Anterior cingulate cortex (tissue), 58 donors: ENCODE measurements at places on chromosomes 7 and 10.

DNA sequence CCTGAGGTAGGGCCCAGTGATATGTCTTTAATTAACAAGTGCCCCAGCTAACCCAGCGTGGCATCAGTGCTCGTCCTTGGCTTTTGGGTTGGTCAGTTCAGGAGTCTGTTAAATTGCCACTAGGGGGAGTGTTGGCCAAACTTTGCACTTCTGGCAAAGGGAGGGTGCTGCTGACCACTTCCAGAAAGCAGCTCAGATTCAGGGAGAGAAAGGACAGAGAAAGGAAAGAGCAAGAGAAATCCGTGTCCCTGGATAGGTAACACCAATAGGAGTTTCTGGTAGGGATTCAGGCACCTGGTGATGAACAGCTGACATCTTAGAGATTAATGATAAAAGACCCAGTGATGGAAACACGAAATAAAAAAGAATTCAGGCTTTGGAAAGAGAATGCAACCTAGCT lies 243.1 kb upstream of the AOAH start:
- no peak for DNase-seq

GRCh38 chr7:157824819-157825121 lies 488.0 kb downstream of the DNAJB6 start:
- DNase-seq = no peak

- no peak for DNase-seq
These were observed 187.2 kb downstream of the POU6F2 start for GRCh38 chr7:39164887-39165286.

DNA sequence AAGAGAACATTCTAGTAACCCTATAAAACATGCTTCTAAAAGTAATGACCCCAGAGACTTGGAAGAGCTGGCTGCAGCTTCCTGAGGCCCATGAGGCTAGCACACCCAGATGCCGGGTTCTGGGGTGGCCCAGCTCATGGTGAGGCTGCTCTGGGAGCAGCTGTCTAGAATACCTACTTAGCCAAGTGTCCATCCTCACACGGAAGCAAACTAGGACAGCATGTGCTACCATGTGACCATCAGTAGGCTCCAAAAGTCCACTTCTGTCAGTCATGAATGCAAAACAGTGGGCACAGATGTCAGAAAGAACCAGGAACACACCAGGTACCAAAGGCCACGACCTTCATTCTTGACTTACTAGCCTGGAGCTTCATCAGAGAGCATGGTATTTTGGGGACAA lies 32.4 kb downstream of the CTBP2 start:
- DNase-seq = no peak

- DNase-seq = no peak
These were observed 3.1 kb downstream of the PTF1A start for GRCh38 chr10:23194966-23195845.

GRCh38 chr10:48215486-48216203 lies 58.9 kb downstream of the FRMPD2 start:
- DNase-seq = no peak

GRCh38 chr7:128266883-128267594 lies 26.0 kb downstream of the LEP start:
- DNase-seq = peak; percentile 55

GRCh38 chr10:81116201-81116600 lies 578.5 kb downstream of the SH2D4B start:
- no peak for DNase-seq

GRCh38 chr7:132541656-132542055 lies 34.6 kb downstream of the PLXNA4 start:
- no peak for DNase-seq

- DNase-seq = no peak
These were observed 47.4 kb downstream of the AFAP1L2 start for GRCh38 chr10:114356751-114357514.

- DNase-seq = no peak
These were observed 4.4 kb downstream of the CALML3 start for GRCh38 chr10:5528989-5529701.

- no peak for DNase-seq
These were observed 80.6 kb upstream of the OIT3 start for GRCh38 chr10:72812753-72813430.

DNA sequence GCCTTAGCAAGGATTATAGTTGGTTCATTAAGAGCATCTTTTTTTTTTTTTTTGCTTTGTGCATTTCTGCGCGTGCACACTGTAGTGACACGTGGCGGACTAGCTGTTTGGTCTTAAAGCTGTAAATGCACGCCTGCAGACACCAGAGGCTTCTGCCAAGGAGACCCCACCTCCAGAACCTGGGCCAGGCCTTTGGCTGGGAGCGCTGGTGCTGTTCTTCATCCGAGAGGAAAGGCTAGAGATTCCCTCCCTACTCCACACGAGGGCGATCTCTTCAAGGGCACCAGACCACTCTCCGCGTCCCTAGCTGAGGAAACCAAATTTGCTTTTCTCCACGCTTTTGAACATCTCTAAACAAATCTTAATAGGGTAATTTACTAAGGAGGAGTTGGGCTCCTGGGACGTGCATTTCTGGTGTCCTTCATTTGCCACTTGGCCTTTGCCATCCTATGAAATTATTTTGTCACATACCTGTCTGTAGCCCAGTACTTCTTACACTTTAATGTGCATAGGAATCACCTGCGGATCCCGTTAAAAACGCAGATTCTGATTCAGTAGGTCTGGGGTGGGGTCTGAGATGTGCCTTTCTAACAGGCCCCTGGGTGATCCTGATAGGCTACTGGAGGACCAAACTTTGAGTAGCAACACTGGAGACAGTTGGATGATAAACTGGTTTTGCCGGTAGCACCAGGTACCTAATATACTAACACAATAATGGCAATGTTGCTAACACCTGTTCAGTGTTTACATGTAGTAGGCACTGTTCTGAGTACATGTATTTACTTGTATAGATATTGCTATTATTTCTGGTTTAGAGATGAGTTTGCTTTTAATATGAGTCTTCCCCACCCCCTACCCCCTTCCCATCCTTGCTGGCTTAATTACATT lies 1.3 kb upstream of the SLC26A5 start:
- peak; percentile 21 for DNase-seq

DNA sequence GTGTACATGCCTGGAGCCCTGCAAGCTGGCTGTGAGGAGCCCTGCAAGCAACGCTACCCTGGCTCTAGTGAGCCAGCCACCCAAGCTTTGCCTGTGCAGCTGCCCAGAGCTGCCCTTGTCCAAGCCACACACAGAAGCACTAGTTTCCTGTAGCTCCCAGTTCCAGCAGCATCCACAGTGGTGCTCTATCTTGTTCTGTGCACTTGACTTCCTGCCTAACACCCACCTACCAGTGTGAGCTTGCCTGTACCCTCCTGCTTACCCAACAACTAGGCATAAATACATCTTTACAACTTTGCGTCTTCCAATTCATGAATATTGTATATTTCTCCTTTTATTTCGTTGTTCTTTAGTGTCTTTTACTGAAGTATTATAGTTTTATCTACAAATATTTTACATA lies 32.2 kb upstream of the ZNF518A start:
- no peak for DNase-seq

GRCh38 chr7:29139191-29139590 lies 7.1 kb downstream of the CPVL start:
- DNase-seq = no peak

DNA sequence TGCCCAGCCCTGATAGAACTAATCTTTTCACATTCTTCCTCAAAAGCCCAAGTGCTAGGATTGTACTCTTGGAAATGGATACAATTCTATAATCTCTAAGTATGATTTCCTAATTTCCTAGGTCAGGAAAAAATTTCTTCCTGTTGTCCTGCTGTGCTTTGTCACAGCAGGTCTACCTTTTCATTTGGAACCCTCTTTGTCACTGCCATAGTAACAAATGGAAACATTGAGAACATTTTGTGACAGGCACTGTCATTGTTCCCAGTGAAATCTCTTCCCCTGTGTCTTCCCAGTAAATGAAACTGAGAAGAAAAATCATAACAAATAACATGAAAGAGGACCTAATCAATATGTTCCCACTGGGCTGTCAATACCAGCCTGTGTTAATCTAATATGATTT lies 150.9 kb upstream of the KAT6B start:
- no peak for DNase-seq

- no peak for DNase-seq
These were observed 70.2 kb upstream of the PDSS1 start for GRCh38 chr10:26627324-26627723.
